Suprapubic skin (tissue), 4 donors: ENCODE measurements at places on chromosomes 13 and 19. TPM values are rescaled to one million over a fixed set of nuclear protein-coding genes. Genes with fewer than 3 reads are reported as not detected.

Gene LILRA5
- not detected for total RNA-seq

DNA sequence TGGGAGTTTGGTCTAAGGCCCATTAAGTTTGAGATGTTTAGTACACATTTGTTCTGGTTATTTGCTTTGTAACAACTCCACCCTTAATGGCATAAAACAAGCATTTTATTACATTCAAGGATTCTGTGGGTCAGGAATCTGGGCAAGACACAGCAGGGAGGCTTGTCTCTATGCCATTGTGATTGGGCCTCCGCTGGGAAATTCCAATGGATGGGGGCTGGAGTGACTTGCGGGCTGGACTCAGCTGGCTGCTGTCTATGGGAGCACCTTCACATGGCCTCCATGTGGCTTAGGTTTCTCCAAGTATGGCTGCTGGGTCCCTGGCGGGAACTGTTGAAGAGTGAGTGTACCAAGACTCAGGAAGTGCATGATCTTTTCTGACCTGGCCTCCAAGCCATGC lies 159.0 kb downstream of the PAN3 start:
- no peak for DNase-seq

DNA sequence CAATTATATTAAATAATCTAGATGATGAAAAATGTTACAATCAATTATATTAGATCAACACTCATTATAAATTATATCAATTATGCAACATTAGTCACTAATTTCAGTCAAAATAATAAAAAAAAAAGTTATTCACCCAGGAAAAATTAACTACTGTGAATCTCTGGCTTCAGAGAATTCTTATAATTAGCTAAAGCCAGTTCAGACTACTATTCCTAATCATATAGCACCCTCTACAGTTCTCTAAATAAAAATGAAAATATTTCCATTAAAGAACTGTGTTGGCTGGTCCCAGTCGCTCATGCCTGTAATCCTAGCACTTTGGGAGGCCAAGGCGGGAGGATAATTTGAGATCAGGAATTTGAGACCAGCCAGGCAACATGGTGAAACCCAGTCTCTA lies 33.0 kb downstream of the XPO4 start:
- DNase-seq, result no peak

- no peak for DNase-seq
Observed at GRCh38 chr13:21446656-21447055, 12.4 kb downstream of the ZDHHC20 start.

DNA sequence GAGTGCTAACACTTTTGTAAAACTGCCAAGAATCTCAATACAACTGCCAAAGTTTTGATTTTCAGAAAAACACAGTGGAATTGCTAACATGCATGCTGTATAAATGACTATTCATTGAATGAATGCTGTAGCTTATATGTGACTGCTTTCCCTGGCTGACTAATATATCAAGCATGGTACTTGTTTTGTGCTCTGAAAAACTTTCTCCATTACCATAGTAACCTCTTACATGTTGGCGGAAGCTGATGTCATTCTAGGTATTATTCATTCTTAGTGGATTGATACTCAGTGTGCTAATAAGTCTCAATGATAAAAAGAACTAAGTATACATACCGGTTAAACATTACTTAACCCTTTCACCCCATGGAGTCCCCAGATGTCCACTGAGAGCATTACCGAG lies 166.1 kb upstream of the MYO16 start:
- DNase-seq, result no peak

- DNase-seq, result no peak
Observed at GRCh38 chr19:16361254-16361653, 36.6 kb downstream of the KLF2 start.

DNA sequence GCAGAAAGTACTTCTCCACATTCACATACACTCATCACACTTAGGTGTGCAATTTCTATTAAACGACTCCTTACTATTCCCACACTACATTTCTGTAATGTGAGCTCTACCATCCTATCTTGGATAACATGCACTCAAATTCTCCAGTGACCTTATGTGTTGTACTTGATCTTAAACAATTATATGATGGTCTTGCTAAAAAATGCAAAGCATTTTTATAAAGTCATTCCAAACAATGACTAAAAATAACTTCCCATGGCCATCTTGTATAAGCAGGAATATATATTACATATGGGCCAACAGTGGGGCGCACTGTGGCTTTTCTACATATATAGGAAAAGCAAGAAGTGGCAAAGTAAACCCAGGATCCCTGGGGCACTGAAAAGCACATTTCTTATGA lies 155.5 kb downstream of the FLT1 start:
- no peak for DNase-seq

- no peak for DNase-seq
Observed at GRCh38 chr13:69948016-69948415, 159.6 kb upstream of the ATXN8OS start.
